ENCODE measurements at places on chromosomes 11 and 22.

GRCh38 chr11:75722669-75723042 lies 5.0 kb downstream of the MOGAT2 start:
- DNase-seq: no peak

GRCh38 chr22:38872831-38873248 lies 824 bp upstream of the CBX6 start:
- DNase-seq: peak; percentile 48

DNA sequence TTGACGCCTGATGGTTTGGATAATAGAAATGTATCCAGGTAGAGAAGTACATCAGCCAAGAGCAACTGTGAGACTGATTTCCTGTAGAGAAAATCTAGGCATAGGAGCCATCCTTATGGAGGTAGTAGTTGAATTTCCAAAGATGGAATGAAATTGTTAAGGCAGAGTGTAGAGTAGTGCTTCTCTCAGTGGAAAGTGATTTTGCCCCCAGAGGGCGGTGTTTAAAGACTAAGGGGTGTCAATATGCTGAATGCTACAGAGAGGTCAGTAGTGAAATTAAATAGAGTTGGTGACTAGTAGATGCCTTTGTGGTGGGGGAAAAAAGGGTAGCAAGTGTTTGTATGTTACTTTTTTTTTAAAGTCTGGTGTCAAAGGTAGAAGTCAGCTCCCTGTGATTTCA lies 54.5 kb downstream of the TRIM44 start:
- no peak for DNase-seq

- DNase-seq: peak; percentile 77
Measured at GRCh38 chr11:16365581-16366228, 9.4 kb upstream of the SOX6 start.

DNA sequence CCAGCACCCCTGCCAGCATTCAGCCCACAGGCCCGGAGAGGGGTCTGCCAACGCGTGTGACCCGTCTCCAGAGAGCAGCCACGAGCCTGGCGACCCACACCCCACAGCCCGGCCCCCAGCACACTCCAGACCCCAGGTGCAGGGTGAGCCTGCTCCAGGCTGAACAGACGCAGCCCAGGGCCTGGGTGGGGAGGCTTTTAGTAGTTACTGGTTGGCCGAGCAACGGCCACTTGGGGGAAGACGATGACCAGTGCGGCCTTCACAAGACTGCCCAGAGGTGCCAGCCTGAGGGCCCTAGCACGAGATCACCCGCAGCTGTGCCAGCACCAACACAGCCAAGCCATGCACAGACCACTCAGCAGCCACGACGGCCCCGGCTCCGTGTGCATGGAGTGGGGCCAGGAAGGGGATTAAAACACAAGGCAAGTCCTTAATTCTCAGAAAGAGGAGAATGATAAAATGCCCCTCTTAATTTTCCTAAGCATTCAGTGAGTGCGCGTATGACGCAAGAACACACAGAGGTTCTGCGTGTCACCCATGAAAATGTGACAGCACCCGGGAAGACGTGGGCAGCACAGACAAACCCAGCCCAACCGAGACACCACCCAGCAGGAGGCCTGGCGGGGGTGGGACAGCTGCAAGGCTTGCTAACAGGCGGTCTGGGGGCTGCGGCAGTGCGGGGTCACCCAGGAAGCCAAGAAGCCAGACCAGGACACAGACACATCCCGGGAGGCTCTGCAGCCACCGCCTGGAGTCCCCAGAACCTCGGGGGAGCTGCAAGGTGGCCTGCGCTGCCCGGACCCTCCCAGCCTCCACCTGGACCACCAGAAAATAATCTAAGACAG lies 47.6 kb downstream of the BRD1 start:
- no peak for DNase-seq

DNA sequence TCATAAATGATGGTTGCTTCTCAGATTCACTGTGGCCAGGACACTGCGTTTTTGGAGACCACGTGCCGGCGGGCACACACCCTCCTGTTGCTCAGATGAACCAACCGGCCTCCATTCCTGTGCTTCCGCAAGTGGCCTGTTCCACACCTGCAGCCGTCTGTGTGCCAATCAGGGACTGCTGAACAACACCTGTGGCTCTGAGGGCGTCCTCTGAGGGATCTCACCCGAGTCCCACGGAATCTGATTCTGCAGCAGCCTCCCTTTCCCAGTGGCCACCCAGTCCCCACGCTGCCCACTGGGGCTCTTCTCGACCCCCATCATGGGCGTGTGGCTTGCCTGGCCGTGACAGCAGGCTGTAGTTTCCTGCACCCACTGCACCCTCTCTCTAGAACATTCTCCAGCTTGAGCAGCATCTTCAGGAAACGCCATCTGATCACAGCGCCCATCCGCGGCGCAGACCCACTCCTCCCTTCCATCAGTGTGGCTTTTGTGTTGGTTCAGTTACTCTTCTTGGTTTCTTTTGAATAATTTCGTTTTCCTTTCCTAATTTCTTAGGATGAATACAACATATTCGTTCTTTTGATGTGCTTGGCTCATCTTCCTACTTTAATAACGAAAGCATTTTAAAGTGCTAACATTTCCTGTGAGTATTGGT lies 100.3 kb upstream of the SLC22A12 start:
- no peak for DNase-seq

DNA sequence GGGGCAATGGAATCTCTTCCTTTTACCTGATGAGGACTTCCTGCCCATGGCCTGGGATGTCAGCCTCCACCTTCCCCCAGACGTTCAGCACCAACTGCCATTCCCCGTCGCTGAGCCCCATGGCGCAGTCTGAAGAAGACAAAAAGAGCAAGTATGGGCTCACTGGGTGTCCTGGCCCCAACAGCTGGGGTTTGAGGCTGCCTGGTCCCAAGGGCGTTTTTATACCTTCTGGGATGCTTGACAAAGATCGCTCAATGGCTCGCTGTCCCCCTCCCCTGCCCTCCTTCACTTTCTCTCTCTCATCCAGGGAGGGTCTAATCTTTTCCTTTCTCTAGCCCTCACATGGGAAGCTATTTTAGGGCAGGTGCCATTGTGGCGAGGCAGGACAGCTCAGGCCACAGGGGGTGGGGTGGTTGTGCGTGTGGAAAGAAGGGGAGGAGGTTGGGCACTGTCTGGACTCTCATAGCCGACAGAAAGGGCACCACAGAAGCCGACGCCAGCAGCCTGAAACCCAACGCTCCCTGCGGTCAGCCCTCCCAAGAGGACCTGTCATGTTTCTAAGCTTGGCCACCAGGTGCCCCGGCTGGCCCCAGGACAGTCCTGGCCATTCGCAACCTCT lies at the start of gene MB:
Gene MB (minus strand): TSS at position 193 of the 619 bp plus-strand sequence. CDS start 72 bp downstream, at position 121.
- no peak for DNase-seq

DNA sequence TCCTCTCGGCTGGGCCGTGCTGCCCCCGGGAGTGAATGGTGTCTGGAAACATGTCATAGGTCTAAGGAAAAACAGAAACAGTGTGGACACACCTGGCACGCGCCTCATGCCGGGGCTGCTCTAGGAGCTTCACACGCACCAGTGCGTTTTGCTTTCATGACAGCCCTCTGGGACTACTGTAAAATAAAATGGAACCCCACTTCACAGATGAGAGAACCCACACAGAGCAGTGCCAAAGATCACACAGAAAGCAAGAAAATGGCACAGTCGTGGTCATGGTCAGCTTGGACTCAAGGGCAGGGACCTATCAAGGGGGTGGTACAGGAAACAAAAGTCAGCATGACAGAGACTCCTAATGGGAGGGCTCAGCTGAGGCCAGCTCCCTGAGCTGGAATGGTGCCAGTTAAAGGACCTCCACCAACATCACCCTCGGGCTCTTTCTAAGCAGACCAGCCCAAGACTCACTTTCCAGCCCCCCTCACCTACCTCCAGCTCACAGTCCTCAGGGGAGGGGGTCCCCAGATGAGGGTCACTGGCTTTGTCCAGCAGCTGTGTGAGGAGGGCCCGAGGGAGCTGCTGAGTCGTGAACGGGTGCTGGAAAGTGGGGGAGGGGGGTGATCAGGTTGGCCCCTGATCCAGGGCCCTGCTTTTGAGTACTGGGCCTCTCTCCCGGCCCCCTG lies 3.3 kb downstream of the MAP4K2 start:
- no peak for DNase-seq

GRCh38 chr22:44570476-44571445 lies 72.7 kb upstream of the RTL6 start:
- no peak for DNase-seq

DNA sequence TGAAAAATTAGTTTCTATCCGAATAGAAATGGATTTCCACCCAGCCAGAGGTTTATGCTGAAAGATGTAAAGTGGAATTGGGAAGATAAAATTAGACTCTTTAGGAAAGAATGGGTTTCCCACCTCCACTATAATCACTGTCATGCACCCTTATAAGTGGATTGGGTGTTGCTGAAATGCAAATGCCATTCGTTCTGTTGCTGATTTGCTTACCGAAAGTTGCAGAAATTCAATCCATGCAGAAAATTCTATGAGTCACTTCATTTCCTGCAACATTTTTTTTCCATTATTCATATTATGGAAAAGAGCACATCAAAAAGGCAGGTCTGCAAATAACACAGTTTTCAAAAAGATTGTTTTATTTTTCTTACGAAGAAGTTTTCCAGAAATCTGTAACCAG lies 65.6 kb downstream of the LDLRAD3 start:
- no peak for DNase-seq

DNA sequence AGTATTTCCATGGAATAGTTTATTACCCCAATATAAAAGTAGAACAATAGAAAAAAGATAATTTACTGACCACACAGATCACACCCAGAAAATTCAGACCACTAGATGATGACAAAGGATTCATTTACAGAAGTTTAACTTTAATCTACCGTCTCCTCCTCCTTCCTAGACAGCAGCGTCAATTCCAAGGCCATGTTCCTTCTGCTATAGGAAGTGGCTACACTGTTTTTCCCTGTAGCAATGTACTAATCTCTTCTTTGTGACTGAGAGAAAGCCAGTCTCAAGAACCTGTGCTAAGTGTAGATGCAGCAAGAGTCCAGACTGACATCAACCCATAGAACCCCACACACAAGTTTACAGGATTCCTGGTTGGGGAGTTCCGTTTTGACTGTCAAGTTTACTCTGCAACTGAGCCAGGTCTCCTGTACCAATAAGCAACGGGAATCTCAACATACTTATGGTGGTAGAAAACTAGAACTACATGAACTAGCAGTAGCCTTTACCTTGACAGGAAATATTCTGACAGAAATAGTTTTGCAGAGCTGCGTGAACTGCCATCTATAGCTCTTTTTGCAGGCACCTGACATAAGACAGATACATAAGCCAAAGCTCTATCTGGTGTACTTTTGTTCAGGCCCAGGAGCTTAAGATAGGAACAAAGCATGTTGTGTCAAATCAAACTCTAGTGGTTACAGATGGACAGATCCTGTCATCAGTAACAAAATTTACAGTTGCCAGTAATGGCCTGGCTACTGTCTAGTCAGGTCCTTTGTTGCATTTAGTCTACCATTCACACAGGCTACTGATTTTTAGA lies 42.9 kb downstream of the MRTFA start:
- DNase-seq: no peak

- DNase-seq: no peak
Measured at GRCh38 chr11:64003807-64004589, 17.8 kb downstream of the OTUB1 start.

- DNase-seq: no peak
Measured at GRCh38 chr11:34916843-34917770, 689 bp downstream of the PDHX start.

DNA sequence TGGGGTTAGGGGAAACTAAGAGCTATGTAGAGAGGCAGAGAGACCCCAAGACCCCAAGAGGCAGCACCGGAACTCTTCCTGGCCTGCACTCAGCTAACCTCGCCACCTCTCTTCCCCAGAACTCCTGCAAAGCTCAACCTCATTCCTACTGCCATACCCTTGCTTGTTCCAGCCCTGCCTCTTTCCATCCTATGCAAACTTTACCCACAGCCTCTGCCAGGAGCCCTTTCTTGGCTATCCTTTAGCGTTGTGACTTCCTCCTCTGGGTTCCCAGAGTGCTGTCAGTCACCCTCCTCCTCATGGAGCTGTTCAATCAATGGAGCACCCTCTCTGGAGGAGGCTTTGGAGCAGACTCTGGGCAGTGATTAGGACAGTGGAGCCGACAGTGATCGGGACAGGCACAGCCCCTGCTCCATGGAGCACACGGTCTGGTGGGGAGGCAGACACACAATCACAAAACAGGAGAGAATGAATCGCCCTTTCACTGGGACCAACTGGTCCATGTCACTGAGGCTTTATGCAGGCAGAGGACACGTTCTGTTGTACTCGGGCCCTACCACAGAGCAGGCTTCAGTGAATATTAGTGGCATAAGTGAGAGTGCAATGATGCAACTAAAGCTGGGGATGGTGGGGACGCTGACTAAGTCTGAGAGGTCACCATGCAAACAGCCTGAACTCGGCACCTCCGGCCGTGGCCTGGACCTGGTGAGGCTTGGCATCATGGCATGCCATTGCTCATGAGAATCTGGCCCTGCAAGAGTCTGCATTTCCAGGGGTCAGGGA lies 24.6 kb upstream of the P2RY2 start:
- DNase-seq: no peak

Measured in NCI-H1930 (cell line).